ENCODE measurements at places on chromosomes 13 and 19.
A peak's percentile ranks its signal among the peaks of the same experiment; 100 is the strongest.

GRCh38 chr13:62171697-62172096 is 756.0 kb upstream of the PCDH20 start:
- no peak for DNase-seq

DNA sequence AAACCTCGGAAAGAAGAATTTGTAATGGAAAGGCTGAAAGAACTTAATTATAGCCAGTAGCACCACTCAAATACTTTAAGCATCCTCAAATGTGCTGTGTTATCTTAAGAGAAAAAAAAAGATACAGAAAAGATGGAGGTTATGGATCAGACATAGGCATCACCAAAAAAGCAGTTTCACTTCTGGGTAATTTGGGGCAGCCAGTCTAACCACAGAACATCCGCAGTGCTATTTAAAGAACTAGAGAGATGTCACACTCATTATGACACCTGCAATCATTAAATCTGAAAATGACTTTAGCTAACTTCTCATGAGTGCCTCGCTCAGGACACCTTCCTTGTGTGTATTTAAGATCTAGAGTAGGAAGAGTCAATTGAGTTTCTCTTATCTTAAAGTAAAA is 211.8 kb downstream of the RBM26 start:
- peak; percentile 22 for DNase-seq

- no peak for DNase-seq
Measured at GRCh38 chr13:30963791-30964190, 31.3 kb downstream of the TEX26 start.

DNA sequence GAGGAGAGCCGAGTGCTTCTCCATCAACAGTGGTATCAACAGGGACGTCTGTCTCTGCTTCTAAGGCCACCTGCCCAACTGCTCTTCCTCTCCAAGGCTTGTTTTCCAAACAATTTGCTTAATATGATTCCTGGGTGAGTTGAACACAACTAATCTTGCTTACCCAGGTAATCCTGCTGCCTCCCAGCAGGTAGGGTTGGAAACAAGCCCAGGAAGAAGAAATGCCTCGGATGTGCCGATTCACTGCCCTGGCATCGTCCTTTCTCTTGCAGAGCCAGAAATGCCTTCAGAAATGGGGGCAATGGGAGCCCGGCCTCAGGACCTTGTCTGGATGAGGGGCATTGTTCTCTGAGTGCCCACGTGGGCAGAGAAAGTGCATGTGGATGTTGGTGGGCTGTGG is 51.9 kb upstream of the C1QTNF9B start:
- DNase-seq = no peak

- no peak for DNase-seq
Measured at GRCh38 chr19:46715975-46716671, 791 bp downstream of the PRKD2 start.

DNA sequence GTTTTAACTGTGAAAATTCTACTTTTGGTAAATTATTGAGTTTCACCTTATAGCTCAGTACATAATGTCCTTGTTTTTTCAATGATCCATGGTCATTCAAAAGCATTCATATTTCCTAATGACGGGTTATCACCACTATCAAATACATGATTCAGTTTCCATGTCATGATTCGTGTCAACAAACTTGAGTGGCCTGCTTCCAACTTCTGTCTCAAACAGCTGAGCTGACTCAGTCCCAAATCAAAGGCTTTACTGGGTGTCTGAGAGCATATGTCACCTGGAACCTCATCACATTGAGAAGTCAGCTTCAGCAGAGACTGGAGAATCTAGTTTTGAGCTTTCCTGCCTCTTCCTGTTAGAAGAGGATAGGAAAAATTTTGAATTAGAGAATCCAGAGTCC is 40.3 kb upstream of the SGCG start:
- DNase-seq = no peak

- DNase-seq = no peak
Measured at GRCh38 chr13:36918246-36919131, 1.5 kb downstream of the SMAD9 start.

DNA sequence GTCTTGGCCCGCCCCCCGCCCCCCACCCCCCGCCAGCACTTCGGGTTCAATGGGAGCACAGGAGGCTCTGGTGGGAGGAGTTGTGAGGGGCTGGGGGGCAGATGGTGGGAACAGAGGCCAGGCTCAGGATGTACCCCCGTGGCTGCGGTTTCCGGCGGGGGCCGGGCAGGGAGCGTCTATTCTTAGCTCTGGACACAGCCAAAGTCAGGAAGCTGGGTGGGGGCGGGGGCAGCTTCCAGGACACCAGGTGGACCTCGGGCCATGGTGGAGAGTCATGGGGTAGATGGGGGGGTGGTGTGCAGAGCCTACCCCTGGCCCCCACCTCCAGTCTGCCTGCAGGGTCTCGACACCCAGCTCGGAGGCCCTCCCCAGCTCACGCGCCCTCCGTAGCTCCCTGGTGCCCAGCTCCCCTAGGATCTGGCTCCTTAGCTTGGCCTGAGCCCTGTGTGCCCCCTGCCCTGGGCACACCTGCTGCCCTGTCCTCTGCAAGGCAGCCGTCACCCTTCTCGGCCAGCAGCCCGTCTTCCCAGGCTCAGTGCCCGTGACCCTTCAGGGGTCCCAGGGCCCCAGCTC is 2.2 kb upstream of the TBXA2R start:
- DNase-seq = no peak

DNA sequence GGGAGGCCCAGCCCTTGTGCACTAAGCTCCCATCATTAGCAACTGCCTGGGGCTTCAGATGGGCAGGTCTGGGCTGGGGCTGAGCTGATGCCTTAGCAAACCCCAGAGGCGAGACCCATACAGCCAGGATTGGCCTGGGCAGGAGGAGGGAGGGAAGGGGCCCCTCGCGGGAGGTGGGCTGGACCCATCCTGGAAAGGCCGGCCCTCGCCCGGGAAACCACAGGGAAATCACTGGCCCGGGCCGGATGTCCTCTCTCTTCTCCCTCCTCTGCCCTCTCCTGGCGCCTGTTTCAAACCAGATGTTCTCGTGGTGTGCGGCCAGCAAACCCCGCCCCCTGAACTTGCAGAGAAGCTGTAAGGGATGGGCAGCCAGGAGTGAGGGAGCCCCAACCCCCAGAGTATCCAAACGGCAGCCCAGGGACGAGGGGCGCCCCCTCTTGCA is 43.1 kb downstream of the TMEM255B start:
- DNase-seq = no peak

- no peak for DNase-seq
Measured at GRCh38 chr19:29547361-29547960, 21.7 kb downstream of the VSTM2B start.

DNA sequence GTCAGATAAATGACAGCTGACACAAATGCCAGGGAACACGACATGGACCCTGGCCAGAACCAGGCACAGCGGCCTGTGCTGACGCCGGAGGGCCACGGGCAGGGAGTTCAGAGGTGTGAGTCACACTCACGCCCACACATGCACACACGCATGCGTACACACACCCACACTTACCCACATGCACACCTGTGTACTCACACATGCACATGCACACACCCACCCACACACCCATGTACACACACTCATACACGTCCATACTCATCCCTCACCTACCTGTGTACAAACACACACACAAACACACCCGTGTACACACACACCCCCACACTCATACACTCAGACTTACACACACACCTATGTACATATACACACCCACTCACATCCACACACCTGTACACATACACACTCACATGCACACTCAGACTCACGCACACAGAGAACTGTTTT is 40.4 kb downstream of the MLLT1 start:
- no peak for DNase-seq

DNA sequence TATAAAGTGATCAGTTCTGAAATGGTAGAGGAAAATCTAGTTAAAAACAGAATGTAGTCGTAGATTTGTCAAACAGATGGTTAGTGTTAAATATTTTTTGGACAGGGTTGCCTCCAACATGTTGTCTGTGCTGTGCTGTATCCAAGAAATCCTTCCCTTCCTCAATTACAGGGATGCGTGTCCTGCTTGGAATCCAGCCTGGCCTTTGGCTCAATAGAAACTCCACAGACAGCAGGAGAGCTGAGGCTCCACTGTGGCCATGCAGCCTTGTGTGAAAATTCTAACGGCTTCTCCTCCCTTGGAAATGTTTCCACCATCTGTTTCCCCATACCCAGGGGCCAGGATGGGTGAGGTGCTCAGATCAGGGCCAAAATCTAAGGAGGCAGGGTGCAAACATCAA is 67.7 kb upstream of the USP29 start:
- no peak for DNase-seq

- no peak for DNase-seq
Measured at GRCh38 chr19:12995596-12996405, 526 bp downstream of the NFIX start.

DNA sequence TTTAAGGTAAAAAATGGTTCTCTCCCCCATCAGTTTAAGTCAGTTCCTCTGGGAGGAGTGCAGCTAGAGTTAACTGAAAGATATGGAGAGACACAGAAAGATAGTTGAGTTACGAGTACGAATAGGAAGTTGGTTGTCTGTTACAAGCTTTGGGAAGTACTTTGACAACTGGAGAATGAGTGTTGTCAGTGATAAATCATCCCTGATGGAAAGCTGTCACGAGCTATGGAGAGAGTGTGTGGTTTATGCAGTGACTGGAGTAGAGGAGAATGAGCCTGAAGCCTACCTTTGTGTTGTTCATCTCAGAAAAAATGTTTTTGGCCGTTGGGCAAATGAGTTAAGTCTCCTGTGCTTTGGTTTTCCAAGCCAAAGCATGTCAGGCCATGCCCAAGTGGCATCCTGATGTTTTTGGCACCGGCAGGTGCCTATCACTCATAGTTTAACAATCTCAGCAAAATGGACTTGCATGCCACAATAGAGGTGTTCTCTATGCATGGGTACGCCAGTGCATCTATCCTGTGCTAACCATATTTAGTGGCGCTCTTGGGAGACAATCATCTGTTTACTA is 350.2 kb downstream of the IRS2 start:
- DNase-seq = no peak

- no peak for DNase-seq
Measured at GRCh38 chr19:16374436-16374835, 49.8 kb downstream of the KLF2 start.
